ENCODE measurements at places on chromosomes 16 and 17.

DNA sequence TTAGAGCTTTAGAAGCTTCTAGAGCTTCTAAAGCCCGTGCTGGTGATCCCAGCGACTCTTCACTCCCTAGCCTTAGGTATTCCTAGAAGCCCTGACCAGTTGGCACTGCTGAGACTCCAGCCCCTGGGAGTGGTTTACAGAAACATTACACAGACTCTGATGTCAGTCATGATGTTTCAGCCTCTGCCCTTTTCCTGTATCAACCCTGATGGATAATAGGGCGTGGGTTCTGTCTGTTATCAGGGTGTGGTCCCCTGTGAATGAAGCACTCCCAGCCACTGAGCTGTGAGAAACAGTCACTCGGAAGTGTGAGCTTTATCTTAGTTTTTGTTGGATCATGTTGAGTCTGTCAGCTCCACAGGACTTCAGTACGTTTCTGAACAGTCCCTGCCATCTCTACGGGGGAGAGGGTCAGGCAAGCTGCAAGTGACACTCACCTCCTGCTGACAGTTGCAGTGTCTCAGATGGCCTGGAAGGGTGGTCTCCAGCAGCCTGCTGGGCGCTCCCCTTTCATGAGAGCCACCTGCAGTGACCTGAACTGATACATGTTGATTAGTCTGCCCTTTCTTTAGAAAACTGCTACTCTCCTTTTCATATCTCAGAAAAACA, 12.8 kb downstream of the GOSR2 start:
- no peak for DNase-seq

DNA sequence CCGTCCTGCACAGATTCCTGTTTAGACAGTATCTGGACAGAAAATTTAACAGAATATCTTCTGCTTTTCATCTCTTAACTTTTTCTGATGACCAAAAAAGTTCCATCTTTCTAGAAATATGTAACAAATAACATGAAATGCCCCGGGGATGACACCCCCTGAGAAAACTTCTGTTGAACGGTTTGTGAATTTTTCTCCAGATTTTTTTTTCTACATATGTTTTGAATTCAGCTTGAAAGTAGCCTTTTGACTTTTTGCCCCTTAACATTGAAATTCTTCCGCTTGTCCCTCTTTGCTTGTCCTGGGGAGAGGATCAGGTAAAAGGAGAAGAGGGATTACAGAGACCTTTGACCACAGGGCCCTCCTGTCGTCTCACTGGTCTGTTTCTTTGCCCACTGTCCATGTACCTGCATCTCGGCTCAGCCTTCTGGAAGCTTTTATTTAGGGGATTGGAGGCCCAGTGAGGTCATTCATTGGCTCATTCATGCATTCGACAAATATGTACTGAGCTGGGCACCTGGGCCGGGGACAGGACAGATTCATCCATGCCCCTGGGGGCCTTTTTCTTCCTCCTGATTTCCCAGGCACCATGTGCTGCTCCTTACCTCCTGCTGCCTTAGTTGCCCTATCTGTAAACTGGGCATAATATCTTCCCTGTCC, 19.6 kb upstream of the CPNE2 start:
- DNase-seq, result no peak

DNA sequence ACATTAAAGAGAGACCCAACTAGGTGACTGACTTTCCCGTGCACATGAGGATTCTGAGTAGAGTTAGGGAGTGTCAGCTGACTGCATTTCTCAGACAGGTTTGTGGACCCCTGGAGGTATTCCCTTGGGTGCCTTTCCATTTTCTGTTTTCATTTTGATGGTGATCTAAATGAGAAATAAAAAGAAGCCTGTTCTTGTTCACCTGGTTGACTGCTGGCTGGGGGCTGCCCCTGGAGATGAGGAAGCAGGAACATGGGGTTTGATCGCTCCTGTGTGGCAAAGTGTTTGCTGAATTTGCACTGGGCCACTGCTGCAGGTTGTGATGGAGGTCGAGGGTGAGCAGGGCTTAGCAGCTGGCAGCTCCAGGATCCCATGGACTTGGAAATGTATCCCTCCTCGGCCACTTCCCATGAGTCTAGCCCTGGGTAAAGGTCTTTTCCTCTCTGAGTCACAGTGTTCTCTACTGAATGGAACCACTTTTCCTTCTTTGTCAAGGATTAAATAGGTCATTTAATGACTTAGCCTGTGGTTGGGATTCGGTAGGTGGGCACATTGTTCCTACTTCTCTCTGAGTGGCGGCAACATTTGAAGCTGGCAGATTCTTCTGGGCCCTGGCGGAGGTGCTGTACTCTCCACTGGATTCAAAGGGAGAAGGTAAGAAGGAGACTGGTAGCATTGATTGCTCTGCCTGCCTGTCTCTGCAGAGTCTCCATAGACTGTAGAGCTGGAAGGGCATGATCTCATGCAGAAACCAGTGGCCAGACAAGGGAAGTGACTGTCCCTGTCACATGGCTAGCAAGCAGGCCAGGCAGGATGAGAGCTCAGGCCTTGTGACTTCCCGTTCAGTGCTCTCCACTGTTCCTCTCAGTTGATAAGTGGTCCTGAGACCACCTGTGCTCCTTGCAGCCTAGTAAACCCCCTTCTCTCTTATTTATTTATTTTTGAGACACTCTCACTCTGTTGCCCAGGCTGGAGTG, 17.9 kb downstream of the SNX29 start:
- no peak for DNase-seq

DNA sequence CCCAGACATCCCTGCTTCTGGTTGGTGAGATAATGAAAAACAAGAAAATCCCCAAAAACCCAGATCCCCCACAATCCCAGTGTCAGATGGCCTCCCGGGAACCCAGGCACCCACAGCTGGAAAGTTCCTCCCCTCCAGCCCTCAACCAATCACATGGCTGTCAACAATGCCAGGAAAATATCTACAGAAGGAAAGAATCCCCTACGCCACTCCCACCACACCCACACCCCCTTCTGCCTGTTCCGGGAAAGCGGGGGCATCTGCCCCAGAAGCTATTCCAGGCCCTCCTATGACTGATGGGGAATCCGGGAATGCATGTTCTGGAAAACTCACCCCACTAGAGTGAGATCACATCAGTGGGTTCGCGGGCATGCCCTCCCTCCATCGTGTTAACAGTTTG, 1.8 kb downstream of the TMEM95 start:
- no peak for DNase-seq

- DNase-seq, result no peak
Measured at GRCh38 chr17:74916851-74917199, 6.2 kb downstream of the USH1G start.

- DNase-seq, result no peak
Measured at GRCh38 chr16:57637020-57637419, 8.6 kb downstream of the ADGRG1 start.

- no peak for DNase-seq
Measured at GRCh38 chr17:8021565-8022359, 17.1 kb upstream of the ALOX15B start.

DNA sequence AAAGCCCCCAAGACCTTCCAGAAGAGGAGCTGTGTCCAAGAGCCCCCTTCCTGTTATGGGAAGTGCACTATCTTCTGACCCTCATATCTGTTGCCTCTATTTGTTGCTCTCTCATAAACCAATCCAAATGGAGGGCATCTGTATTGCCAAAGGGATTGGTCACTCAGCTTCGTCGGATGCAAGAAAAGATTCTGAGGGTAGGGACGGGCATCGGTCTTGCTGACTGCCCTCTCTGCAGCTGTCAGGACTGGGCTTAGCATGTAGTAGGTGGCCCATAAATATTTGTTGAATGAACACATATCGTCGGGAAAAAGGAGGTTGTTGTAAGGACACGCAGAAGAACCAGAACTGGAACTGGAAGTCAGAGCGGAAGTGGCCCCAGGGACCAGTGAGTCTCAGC, 44.1 kb downstream of the CCDC42 start:
- no peak for DNase-seq

GRCh38 chr17:56739376-56739775, 94.3 kb downstream of the C17orf67 start:
- no peak for DNase-seq

DNA sequence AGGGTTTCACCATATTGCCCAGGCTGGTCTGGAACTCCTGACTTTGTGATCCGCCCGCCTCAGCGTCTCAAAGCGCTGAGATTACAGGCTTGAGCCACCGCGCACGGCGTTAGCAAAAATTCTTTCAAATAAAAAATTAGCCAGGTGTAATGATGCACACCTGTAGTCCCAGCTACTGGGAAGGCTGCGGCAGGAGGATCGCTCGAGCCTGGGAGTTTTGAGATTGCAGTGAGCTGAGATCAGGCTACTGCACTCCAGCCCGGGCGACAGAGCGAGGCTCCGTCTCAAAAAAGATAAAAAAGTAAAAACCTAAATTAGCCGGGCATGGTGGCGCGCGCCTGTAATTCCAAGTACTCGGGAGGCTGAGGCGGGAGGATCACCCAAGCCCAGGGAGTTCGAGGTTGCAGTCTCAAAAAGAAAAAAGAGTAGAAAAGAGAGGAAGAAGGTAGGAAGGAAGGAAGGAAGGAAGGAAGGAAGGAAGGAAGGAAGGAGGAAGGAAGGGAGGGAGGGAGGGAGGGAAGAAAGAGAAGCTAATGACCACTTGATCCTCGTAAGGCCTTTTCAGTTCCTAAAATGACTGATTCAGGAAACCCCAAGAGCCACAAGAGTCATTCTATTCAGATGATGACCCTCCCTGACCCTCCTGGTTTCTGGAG, 59.2 kb downstream of the SRL start:
- DNase-seq, result peak; percentile 51

- peak; percentile 8 for DNase-seq
Measured at GRCh38 chr16:49929626-49930025, 73.7 kb upstream of the ZNF423 start.

- DNase-seq, result peak; percentile 96
Measured at GRCh38 chr16:2968738-2969544, at the start of gene PAQR4. Gene PAQR4 (plus strand): TSS chr16:2969348. CDS start chr16:2969675, 327 bp downstream.

DNA sequence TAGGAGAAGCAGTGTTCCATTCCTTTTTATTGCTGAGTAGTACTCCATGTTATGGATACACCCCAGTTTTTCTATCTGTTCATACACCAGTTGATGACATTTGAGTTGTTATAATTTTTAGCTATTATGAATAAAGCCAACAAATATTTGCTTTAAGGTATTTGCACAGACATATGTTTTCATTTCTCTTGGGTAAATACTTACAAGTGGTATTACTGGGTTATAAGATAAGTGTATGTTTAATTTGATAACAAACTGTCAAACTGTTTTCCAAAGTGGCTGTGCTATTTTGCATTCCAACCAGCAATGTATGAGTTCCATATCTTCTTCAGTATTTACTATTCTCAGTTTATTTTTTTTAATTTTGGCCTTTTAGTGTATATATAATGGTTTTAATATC, 27.7 kb upstream of the GFOD2 start:
- DNase-seq, result no peak

DNA sequence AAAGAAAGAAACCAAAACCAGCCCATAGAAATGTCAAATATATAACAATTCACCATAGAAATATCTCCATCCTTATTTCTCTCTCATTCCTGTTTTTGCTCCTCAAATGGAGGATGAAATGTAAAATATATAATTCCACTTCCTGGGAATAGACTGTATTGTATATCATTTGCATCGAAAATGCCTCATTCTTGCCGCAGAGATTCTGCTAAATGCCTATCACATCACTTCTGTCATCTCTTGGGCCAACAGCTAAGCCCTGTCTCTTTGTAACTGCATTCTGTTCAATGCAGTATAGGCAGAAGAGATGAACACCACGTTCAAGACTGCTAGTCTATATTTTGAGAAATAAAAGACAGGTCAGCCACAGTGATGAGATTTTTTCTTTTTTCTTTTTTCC, 956.3 kb upstream of the SOX9 start:
- DNase-seq, result no peak

GRCh38 chr17:55448681-55449080, 27.0 kb upstream of the MMD start:
- DNase-seq, result no peak

DNA sequence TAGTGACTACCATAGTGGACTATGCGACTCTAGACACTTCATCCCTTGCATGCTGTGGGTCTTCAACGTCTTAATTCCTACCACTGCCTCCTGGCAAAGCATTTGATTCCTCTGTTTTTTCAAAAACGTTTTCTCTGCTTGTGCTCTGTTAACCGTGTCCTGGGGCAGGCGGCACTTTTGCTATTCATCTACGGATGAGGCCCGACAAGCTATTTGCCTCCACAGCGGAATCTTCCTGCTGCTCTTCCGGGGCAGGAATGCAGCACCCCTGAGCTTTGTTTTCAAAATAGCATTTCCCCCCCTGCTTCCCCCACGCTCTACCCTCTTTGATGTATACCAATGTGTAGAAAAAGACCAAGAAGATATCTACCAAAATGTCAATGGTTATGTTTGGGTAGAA, 39.8 kb upstream of the METTL16 start:
- no peak for DNase-seq

DNA sequence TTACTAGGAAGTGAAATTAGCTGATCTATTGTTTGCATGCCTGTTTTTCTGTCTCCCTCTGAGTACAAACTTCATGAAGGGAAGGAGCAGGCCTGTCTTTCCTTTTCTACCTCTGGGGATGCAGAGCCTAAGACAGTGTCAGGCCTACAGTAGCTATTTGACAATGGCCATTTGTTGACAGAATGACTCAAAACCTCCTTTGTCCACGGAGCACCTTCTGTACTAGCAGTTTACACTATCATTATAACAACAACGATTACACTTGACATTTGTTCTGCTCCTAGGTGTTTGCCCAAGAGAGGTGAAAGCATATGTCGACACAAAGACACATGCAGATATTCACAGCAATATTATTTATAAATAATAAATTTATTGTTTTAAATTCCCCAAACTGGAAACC, 132.3 kb upstream of the IRX3 start:
- no peak for DNase-seq

DNA sequence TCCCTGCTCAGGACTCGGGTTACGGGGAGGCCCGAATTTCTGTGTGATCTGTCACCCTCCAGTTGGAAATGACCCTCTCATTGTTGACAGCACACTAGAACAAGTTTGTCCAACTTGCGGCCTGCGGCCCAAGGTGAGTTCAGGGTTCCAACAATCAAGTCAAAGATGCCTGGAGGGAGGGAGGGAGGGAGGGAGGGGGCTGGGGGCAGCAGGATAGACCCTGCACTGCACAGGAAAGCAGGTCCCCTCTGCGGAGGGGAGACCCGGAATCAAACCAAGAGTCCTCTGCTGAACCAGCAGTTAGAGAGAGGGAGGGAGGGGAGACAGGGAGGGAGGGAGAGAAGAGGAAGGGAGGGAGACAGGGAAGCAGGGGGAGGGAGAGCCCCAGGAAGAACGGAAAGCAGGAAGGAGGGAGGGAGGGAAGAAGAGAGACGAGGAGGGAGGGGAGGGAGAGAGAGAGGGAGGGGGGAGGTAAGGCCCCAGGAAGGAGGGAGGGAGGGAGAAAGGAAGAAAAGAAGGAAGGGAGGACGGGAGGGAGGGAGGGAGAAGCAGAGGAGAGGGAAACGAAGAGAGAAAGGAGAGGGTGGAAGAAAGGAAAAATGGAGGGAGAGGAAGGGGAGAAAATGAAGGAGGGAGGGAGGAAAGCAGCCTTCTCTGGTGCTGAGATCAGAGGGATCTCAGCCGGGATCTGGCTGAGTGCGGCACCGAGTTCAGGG, 96.7 kb upstream of the CDH5 start:
- DNase-seq, result peak; percentile 26

GRCh38 chr16:70720425-70721201, 34.8 kb upstream of the MTSS2 start:
- DNase-seq, result no peak

GRCh38 chr17:74031316-74032090, 172.0 kb upstream of the RPL38 start:
- DNase-seq, result no peak

- DNase-seq, result no peak
Measured at GRCh38 chr16:77868478-77868877, 80.1 kb downstream of the VAT1L start.

GRCh38 chr16:75062135-75062975, 54.2 kb downstream of the LDHD start:
- peak; percentile 83 for DNase-seq

GRCh38 chr17:75152922-75153779, 1.2 kb downstream of the JPT1 start:
- no peak for DNase-seq

GRCh38 chr17:50778471-50778870, 11.2 kb upstream of the ANKRD40CL start:
- peak; percentile 70 for DNase-seq

Measured in posterior vena cava (tissue), 2 donors.